Stimulated activated CD8-positive, alpha-beta memory T cell treated with anti-CD3 and anti-CD28 coated beads, Interleukin-7, amount 100 ng/mL, for 24 hours (primary cell): ENCODE measurements at places on chromosomes 3 and 15.

DNA sequence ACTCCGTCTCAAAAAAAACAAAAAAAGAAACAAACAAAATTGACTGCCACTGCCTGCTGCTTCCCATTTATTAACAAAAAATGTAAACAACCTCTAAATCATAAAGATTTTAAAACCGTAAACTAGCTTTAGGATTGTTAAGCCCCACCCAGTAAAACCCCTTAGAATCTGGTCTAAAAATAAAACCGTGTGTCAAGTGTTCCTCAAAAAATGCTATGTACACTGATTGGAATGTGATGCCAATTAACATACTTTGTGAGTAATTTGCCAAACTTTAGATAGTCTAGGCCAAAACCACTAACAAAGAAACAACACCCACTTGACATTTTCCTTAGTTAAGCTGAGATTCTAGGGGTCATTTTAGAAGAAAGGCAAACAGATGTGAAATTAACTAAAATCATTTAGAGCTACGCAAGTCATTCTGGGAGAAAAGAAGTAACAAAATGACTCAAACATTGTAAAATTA, 5.3 kb downstream of the RAF1 start:
- no peak for DNase-seq

DNA sequence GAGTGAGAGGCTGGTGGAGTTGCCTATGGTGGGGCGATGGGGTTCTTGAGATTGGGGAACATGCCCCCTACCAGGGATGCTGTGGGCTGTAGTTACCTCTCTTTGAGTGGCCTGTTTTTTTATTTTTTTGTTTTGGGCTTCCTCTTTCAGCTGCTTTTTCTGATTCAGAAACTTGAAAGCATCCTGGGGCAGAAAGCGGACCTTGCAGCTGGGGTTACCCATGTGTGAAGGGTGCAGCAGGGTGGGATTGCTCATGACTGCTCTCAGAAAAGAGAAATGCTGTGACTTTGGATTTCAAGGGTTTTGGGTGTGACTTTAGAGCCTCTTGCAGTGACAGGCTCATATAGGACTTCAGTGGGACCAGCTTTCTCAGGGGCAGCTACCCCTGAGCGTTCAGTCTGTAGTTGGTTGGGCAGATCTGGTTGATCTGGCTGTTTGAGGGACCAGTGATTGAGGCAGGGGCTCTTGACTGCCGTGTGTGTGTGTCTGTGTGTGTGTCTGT, 1.8 kb downstream of the LIMD1 start:
- DNase-seq: no peak

- DNase-seq: no peak
These were observed 30.6 kb upstream of the UBE3A start for GRCh38 chr15:25469377-25469776.

GRCh38 chr3:45409369-45409768, 21.0 kb downstream of the LARS2 start:
- DNase-seq: no peak

- no peak for DNase-seq
These were observed 918.8 kb upstream of the CFAP20DC start for GRCh38 chr3:59968513-59969045.

DNA sequence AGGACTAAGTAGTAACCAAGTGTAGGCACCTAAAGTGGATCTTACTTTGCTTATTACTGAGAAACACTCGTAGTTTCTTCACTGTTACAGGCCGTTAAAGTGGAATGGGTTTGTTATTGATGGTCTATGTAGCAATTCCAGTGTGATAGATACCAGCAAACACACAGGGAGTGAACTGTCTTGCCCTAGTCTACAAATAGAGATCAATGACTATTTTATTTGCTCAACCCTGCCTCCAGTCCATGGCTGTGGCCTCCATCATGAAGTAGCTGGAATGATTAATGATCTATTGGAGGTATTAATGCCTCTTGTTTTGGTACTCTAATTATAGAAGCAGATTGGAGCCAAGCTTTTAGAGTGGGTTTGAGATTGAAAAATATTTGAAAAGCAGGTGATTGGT, 362.7 kb upstream of the AZI2 start:
- DNase-seq: no peak

DNA sequence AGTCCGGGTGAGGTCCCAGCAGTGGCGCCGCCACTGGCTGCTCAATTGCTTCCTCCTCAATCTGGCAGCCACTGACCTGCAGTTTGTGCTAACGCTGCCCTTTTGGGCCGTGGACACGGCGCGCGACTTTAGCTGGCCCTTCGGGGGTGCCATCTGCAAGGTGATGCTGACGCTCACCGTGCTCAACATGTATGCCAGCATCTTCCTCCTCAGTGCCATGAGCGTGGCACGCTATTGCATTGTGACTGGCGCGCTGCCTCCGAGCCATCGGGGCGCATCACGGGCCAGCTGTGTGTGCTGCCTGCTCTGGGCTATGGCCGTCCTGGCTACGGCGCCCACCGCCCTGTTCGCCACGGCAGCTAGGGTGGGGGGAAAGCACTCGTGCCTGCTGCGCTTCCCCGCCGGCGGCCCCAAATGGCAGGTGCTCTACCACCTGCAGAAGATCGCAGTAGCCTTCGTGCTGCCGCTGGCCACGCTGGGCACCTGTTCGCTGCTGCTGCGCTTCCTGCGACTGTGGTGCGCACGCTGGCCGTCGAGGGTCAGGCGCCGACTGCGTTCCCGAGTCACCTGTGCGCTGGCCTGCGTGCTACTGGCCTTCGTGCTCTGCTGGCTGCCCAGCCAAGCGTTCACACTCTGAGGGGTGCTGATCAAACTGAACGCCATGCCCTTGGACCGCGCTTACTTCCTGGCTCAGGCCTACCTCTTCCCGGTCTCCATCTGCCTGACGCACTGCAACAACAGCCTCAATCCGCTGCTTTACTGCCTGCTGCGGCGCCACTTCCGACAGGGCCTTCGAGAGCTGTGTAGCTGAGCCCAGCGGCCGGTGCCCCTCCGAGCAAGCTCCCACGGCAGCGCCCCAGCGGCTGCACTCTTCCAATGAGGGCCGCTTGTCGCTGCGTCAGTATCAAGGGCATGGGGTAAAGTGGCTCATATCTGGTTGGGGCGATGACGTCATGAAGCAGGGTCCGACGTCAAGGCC, 20.3 kb upstream of the ADAMTS7 start:
- no peak for DNase-seq

- DNase-seq: no peak
These were observed 605.4 kb downstream of the FGF12 start for GRCh38 chr3:192121923-192122322.

DNA sequence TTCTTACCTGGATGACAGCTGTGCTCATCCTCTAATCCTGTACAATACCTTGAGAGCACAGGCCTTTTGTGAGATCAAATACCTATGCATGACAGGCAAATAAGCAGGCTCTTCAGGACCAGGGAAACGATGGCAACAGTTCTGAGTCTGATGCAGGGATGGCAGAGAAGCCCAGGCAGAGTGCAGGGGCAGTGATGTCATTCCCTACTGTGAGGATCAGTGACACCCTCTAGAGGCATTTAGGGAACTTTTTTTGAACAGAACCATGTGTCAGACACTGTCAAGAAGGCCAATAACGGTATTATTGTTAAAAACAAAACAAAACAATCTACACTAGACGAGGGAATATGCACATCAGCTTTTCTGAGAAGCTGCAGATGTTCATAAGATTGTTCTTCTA, 314.8 kb upstream of the CTDSPL start:
- DNase-seq: no peak
